ENCODE measurements at places on chromosomes 5 and 9. TPM values are rescaled to one million over a fixed set of nuclear protein-coding genes. Genes with fewer than 3 reads are reported as not detected.

Gene TMEM174
- not detected for total RNA-seq

Gene GABRA6
- total RNA-seq = not detected

Gene GBGT1
- total RNA-seq = 7.3 TPM

Gene TERT
- total RNA-seq = 3.5 TPM
